NCI-H2081 treated with DMSO at 0.1 percent for 48 hours (cell line): ENCODE measurements at places on chromosomes 16 and 17.

- no peak for DNase-seq
These were observed 1293.2 kb upstream of the GOT2 start for GRCh38 chr16:60027351-60027750.

GRCh38 chr17:17749921-17750320, 68.7 kb downstream of the RAI1 start:
- DNase-seq: no peak

- DNase-seq: no peak
These were observed 47.0 kb upstream of the MARCHF10 start for GRCh38 chr17:62855156-62855555.

DNA sequence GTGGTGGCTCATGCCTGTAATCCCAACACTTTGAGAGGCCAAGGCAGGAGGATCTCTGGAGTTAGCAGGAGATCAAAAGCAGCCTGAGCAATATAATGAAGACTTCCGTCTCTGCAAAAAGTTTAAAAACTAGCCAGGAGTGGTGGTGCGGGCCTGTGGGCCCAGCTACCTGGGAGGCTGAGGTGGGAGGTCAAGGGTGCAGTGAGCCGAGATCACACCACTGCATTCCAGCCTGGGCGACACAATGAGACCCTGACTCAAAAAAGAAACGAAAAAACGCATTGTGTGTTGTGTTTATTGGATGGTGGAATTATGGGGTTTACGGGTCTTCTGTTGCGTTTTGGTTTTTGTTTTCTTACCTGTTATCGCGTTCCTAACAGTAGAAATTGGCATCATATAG, 863 bp upstream of the DDX19A start:
- no peak for DNase-seq

DNA sequence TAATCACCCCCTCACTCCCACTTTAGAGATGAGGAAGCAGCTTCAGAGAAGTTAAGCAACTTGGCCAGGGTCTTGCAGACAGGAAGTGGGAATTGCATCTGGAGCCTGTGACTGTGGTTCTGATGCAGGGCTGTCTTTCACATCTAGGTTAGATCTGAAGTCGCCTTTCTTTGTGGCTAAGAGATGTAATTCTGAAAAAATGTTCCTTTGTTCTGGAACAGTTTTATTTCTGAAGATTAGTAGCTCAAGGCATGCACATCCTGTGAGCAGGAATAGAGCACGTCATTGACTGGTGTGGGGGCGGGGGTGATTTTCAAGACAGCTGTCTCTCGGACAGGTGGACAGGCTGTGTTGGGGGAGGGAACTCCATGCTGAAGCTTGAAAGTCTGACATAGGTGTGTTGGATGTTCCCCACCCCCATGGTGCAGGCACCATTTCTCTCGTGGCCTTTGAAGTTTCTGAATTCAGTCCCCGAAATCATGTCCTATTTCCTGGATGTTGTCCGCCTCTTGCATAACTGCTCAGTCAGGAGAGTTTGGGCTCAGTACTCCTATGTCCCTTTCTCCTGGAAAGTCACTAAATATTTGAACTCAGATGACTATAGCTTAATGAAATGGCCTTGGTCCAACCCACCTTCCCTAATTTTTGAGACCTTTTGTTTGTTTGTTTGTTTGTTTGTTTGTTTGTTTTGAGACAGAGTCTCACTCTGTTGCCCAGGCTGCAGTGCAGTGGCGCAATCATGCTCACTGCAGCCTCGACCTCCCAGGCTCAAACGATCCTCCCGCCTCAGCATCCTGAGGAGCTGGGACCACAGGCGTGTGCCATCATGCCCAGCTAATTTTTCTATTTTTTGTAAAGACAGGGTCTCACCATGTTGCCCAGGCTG, 21.0 kb upstream of the HERPUD1 start:
- DNase-seq: no peak
